ENCODE measurements at places on chromosomes 2 and 18.

DNA sequence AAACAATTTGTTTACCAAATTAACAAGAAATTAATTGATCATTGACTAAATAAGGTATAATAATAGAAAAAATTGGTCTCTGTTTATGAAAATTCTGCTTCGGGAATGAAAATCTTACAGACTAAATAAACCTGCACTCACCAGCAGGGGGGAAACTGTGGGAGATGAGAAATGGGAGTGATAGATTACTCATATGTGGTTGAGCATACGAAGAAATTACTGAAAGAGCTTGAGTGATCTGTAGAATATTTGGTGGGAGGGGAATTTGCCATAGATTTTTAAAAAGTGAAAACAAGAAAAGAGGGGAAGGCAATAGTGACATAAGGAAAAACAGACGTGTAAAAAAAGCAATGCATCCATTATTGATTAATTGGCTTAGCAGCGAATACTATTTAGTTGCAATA is 2.2 kb downstream of the HMSD start:
- DNase-seq, result no peak

DNA sequence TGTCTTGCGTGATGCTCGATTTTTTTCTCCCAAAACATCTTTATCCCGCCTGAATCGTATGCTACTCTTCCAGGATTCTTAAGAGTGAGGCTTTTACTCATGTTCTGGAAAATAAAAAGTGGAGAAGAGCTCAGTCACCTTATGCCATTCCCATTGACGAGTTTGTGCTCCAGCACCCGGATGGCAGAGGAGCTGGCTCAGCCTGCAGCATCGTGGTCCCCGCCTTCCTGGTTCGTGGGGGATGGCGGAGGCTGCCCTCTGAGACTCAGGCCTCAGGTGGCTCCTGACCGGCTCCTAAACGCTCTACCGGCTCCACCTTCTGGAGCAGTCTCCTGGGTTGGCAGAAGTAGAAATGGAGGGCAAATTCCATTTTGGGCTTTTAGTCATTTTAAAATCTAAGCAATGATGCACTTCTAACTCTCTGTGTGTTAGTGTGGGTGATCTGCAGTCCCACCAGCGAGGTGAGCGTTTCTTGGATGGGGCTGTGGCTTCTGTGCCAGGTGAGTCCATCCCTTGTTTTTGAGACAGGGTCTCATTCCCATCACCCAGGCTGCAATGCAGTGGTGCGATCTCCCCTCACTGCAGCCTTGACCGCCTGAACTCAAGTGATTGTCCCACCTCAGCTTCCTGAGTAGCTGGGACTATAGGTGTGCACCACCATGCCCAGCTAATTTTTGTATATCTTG is 27.8 kb downstream of the RTP5 start:
- DNase-seq, result no peak

GRCh38 chr18:25164848-25165811 is 186.8 kb downstream of the ZNF521 start:
- DNase-seq, result no peak

- no peak for DNase-seq
Measured at GRCh38 chr18:74930616-74931015, 278.3 kb downstream of the PTGR3 start.

DNA sequence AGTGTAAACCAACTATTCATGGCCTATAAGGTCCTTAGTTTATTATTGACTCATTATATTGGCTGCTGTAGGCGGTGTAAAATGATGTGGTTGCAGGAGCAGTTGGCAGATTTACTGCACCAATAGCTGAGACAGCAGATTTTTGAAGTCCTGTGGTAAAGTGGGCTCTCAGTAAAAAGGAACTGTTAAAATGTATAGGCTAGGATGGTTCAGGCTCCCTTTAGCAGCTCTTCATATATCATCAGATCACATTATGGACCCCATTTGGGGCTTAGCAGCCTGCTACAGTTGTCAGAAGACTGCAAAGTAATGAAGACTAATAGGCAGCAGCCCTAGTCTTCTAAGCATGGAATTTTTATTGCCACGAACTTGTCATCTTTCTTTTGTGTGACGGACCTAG is 27.8 kb downstream of the MTX2 start:
- no peak for DNase-seq

- DNase-seq, result no peak
Measured at GRCh38 chr2:206011795-206012194, 74.2 kb downstream of the INO80D start.

DNA sequence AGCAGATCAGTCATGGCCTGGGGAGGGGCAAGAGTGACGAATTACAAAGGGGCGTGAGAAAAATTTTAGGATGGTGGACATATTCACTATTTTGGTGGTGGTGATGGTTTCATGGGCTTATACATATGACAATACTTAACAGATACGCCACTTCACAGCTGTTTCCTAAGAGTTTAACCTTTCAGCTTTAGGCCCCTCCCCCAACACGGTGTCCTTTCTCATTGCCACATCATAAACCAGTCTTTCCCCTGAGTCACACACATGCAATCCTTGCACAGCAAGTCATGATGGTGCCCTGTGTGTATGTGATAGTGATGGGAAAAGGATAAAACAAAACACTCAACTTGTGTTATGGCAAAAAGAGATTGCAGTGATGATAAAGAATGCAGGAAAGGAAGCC is 47.6 kb upstream of the IL1R1 start:
- no peak for DNase-seq

GRCh38 chr18:35110554-35111485 is 69.6 kb downstream of the MAPRE2 start:
- no peak for DNase-seq

DNA sequence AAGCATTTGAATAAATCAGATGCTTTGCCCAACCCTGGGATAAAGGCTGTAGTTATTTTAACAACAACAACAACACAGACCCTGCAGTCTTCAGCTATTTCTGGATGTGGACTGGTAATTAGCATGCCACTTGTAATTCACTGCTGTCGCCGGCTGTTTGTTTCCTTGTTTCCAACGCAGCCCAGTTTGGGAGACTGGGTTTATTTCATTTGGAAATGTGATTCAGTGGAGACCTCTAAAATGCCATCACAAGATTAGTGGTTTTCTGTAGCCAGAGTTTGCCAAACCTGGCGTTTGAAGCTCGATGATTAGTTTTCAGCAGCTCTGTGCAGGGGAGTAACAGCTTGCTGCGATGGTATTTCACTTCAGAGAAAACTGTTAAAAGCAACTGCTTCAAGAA is 83.5 kb downstream of the LDLRAD4 start:
- DNase-seq, result no peak

DNA sequence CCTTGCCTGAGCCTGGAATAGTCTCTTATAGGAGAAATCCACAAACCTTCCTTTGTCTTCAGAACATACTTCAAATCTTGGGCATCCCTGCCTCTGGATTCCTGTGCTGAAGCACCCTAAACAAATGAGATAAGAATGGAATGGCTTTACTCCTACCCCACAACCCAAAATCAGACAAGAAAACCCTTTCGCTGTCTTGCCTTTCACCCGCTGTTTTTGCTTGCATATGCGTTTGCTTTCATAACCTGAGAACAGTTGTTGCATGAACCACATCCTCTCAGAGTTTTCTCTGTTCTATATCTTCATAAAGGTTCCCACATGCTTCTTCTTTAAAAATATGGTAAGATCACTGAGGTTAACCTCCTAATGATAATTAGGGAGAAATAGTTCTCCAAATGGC is 132.1 kb upstream of the MAP3K20 start:
- no peak for DNase-seq

DNA sequence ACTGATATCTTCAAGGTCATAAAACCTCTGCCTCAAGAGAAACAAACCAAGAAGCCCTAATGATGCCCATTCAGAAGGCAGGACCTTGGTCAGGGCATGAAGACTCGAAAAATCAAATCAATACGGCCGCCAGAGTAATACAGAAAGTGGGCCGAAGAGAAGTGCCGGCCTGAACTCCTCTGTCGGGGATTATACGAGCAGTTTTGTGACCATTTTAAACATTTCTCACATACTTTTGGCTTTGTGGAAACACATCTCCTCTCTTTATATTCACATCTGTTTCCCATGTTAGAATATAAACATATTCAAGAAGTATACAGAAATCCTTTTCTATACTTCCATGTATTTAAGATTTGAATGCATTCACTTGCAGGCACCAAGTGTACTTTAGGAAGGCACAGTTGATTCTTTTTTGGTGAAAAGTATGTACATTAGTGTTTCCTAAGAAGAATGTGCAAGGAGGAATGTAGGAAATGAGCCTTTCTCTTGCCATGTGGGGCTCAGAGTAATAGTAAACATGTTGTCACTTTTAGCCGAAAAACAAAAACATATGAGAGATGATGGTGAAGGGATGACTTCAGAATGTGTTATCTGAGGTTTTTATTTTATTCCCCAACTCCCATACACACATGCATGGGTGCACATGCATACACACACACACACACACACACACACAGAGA is 707.9 kb upstream of the ID2 start:
- DNase-seq, result no peak

- no peak for DNase-seq
Measured at GRCh38 chr2:45612731-45613130, 1.7 kb upstream of the SRBD1 start.

DNA sequence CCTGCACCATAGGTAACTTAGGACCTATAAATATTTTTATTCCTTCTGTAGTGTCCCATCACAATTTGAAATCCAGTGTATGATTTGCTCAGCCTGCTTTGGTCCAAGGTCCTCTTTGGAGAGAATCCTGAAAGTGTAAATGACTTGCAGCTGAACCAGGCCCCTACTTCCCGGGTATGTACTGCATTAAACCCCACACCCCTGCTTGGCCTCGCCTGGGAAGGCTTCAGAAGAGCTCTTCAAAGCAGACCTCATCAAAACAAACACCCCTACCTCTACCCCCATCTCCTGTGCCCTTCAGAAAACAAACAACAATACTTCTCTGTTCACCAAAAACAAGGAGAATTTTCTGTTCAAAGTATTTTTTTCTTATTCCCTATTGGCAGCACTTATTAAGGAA is 9.5 kb upstream of the SPTBN1 start:
- no peak for DNase-seq

Data from stimulated activated CD8-positive, alpha-beta memory T cell treated with anti-CD3 and anti-CD28 coated beads, Interleukin-12 subunit alpha, Interleukin-12 subunit beta, amount 100 ng/mL, for 1 hour (primary cell).